ENCODE measurements at places on chromosomes 16 and 17. TPM values are rescaled to one million over a fixed set of nuclear protein-coding genes. Genes with fewer than 3 reads are reported as not detected.

KRTAP2-3 gene
- total RNA-seq, result 5.9 TPM

ZSCAN10 gene
- total RNA-seq, result not detected

HIC1 gene
- 1.0 TPM for total RNA-seq

GP2 gene
- total RNA-seq, result not detected

EMC8 gene
- 25.5 TPM for total RNA-seq

CD7 gene
- not detected for total RNA-seq

CASKIN1 gene
- 0.15 TPM for total RNA-seq

- no peak for DNase-seq
These were observed 1.3 kb upstream of the ZACN start for GRCh38 chr17:76077584-76078110.

DNA sequence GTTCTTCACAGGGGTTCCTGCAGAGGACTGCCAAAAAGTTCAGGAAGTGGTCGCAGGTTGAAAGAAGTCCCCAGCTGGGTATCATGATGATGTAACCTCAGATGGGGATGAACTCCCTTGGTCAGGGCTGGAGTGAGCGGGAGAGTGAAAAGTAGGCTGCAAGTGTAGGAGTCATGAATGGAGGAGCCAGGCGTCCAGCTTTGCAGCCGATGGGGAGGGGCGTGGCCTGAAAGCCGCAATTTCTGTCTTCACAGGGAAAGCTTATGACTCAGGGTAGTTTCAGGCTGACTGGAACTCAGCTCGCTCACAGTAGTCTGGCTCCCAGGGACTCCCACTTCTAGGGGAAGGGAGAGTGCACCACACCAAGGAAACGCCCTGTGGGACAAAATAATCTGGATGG is 70.0 kb upstream of the HS3ST3A1 start:
- no peak for DNase-seq

- no peak for DNase-seq
These were observed 28.6 kb upstream of the TNS4 start for GRCh38 chr17:40529991-40530390.

DNA sequence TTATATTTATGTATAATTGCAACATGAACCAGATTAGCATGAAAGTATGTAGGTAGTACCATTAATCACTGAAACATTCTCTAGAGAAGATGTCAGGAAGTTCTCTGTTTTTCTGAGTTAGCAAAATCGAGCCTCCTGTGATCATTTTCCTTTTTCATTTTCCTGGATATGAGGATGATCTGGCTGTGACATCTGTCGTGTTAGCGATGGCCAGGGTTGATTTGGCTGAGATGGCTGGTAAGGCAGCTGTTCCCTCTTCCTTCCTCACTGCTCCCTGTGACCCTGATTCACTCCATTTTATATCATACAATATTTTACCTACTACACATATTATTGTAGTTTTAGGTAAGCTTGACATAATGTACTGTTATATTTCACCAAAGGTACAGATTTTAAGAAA is 10.3 kb downstream of the CNTNAP4 start:
- DNase-seq, result no peak

GRCh38 chr17:77470800-77471733 is 330.3 kb downstream of the SEC14L1 start:
- peak; percentile 25 for DNase-seq

- peak; percentile 91 for DNase-seq
These were observed 651 bp downstream of the SHMT1 start for GRCh38 chr17:18362698-18363100.

GRCh38 chr16:81717662-81718189 is 61.4 kb upstream of the PLCG2 start:
- no peak for DNase-seq

- DNase-seq, result no peak
These were observed 174.8 kb upstream of the FOXF1 start for GRCh38 chr16:86335266-86336172.

DNA sequence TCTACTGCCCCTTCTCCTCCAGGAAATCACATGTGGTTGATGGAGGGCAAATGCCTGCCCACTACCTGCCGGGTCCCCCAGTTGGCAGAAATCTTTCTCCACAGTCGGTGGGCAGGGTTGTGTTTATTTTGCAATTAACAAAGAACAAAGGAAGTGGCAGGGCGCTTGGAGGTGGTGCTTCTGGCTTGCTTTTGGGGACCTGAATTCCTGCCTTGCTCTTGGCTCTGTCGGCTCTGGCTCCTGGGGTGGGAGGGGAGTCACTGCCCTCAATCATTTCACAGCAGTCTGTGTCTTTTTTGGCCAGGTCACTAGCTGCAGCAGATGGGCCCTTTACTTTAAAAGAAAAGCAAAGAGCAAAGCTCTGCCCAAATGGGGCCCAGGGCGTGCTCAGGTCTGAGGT is 69.2 kb downstream of the C16orf78 start:
- DNase-seq, result no peak

- no peak for DNase-seq
These were observed 33.9 kb downstream of the SPECC1 start for GRCh38 chr17:20043021-20043420.

GRCh38 chr17:79749156-79749815 is 18.5 kb downstream of the ENPP7 start:
- DNase-seq, result peak; percentile 54

- no peak for DNase-seq
These were observed 206.4 kb downstream of the KATNIP start for GRCh38 chr16:27756206-27756970.

DNA sequence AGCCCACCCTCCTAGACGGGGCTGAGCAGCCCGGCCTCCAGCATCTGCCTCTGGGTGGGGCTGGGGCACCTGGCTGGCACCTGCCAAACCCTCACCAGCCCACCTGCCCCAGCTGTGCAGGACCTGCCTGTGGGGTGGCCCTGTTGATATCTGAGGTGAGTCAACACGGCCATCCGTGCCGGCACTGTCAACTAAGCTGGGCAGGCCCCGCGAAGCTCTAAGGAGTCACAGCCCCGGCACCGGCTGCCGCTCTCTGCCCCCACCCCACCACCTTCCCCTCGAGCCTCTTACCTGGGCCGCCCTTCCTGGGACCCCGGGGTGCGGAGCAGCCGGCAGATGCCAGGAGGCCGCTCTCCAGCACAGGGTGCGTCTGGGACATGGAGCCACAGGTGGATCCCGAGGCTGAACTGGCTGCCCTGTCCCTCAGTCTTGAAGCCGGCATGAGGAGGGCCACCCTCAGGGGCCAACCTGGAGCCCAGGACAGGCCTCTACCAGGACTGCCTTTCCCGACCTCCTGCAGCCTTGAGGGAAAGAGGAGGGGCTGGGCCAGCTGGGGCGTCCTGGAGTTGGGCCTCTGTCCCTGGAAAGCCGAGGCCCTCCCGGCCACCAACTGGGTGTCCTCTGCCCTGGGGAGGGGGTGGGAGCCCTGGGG is 515 bp downstream of the CBFA2T3 start:
- no peak for DNase-seq

DNA sequence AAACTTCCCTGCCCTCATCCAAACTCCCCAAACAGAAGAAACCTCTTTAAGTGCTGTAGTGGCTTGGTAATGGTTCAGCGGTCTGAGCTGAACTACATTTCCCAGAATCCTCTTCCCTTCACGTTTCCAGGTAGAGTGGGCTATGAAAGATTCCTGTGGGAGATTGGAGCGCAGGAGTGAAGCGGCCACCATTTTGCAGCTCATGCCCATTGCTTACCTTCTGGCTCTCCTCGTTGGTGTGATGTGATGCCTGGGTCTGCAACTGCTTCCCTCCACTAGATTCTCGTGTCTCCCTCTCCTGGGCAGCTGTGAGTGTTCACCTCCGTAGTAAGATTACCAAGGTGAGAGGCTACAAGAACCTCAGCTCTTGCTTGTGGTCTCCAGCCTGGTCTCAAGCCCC is 82.1 kb downstream of the GPR139 start:
- DNase-seq, result no peak

DNA sequence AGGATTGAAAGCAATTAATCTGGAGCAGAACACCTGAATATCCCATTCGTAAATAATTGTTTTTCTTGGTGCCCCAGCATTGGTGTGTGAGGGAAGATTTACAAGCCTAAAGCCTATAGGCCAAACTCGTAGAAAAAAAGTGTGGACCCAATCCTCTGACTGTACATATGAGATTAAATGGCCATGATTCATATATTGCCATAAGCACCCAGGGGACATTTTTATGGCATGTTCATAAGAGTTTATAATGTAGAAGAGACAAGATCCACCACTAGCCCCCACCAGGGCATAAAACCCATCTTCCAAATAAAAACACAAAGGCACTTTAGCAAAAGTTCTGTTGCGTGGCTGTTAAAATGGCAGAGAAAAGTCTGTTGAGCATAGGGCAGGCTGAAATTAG is 15.5 kb upstream of the SALL1 start:
- DNase-seq, result no peak
